Temporal lobe (tissue), 4 donors: ENCODE measurements at places on chromosomes 12 and 14. TPM values are rescaled to one million over a fixed set of nuclear protein-coding genes. Genes with fewer than 3 reads are reported as not detected.

Gene VRTN
- not detected for total RNA-seq

Gene ADCY4
- 1.7 TPM for total RNA-seq

Gene AQP2
- total RNA-seq, result not detected

Gene HPD
- total RNA-seq, result not detected

Gene NID2
- total RNA-seq, result 11.8 TPM

Gene EXOC5
- total RNA-seq, result 102 TPM
